CD4-positive, alpha-beta T cell treated with Interleukin-2 at 100 ng/mL for 4 hours (primary cell): ENCODE measurements at places on chromosomes 4 and X.

DNA sequence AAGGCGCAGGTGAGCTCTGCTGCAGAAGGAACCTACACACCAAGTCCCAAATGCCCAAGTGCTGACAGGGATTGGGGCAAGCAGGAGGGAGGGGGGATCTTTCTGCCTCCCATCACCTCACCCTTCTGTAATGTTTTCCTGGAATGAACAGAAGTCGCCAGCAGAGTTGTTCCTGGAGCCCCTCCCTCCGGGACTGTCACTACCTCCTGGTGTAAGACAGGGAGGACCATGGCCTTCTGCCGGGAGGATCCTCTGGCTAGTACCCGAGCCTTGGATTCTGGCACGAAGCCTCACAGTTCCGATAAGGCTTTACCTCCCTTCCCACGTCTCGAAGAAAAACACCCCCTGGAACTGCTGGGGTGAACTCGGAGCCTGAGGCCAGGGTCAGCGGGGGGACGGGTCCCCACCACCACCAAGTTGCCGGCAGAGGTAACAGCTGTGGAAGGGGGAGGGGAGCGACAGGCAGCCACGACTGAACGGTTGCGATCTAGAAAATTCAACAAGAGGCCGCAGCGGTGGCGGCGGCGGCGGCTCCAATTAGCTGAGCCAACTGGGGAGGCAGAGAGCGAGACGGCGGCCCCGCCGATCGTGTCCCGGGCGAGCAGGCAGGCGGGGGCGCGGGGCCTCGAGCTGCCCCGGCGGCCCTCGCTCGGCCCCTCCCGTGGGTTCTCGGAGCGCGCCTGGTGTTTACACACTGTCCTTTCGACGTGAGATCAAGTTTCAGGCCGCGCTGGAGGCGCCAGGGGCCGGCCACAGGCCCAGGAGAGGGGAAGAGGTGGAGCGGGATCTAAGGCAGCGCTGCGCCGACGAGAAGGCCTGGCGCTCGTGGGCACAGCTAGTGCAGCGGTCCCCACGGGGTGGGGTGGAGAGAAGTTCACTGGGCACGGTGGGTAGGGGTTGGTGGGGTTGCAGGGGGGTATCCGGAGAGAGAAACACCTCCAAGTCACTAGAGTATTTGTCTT lies 53.7 kb upstream of the BCOR start:
- DNase-seq = no peak

GRCh38 chr4:10115797-10116568 lies 616 bp downstream of the WDR1 start:
- peak; percentile 72 for DNase-seq

- no peak for DNase-seq
Observed at GRCh38 chr4:140106289-140106844, 47.6 kb downstream of the MAML3 start.

DNA sequence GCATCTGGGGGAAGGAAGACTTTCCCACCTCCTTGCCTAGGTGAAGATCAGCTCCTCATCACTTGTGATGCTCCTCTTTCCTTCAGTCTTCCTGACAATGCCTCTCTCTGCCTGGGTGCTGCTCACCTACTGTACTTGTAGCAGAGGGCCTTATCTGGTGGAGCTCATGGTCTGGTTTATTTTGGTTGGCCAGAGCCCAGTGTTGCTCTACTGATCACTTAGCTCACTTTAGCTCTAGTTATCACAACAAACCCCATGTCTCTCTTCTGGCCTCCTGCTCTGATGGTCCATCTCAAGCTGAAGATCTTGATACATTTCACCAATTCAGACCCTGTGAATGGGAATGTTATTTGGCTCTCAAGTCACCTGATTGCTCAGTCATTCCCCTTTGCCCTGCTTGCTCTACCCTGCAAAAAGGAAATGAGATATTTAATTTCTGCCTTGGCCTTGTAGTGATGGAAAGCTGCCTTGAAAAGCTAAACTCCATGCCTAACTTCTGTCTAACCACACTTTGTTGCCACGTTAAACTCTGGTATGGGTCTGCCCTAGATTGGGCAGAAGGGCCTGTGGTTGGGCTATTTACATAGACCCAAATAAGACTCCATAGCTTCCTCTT lies 30.3 kb upstream of the ADH1C start:
- no peak for DNase-seq
